ENCODE measurements at places on chromosomes 12 and 14.

DNA sequence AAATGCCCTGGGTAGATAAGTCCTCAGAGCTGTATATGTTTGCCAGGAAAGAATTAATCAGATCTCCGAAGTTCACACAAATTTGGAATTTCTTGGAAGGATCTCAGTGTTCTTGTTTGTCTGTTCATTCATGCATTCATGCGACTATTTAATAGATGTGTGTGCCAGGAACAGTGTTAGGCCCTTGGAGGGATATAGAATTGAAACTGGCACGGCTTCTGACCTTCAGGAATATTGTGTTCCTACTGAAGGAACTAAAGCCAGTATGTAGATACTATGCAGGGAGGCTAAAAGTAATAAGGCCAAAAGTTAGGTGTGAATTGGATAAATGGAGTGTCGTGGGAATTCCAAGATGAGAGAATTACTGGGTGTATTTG lies 166.0 kb upstream of the NOS1 start:
- no peak for DNase-seq

DNA sequence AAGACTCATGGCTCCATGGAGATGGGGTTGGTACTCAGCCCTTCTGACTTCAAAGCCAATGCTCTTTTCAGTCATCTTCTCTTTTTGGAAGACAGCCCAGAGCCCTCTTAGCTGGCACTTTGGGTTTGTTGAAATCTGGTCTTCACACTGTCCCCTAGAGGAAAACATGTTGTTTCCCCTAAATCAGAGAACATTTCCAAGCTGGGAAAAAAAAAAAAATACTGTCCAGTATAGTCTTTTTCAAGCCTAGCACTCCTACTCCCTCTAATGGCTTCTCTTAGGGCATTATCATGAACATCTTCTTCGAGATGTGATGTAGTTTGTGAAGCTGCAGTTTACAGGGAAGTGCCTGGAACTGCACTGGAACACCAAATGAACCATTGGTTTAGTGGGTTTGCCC lies 3.0 kb upstream of the ZC3H14 start:
- no peak for DNase-seq

DNA sequence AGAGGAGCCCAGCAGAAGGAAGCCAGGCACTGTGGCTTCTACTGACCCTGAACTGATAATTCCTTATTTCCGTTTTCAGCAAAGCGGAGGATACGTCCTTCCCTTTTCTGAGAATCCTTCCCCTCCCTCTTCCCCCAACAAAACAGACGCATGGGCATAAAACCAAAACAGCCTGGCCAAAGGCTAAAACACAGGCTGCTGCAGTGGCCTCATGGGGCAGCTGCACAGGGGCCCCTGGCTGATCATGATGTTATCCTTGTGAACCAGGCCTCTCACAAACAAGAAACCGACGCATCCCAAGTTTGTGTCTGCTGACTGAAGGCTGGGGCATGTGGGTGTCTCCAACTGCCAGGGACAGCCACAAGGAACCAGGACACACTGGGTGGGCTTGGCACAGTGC lies 23.4 kb upstream of the STON2 start:
- no peak for DNase-seq

- DNase-seq: no peak
Observed at GRCh38 chr14:104731320-104732294, 7.6 kb downstream of the ADSS1 start.

DNA sequence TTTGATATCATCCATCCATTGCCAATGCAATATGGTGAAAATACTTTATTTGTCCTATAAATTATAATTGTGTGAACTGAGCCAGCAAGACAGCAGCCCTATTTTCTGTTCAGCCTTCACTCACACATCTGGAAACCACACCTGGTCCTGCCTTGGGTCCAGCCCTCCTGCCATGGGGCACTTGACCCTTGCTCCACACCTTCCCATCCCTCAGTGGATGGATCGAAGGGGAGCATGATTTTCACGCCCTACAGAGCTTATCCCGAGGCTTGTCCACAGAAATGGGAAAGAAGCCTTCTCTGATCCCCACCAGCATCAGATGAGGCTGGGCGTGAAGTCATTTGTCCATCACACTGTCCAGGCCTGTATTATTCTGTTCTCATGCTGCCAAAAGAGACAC lies 10.1 kb downstream of the TMEM132D start:
- DNase-seq: no peak

- no peak for DNase-seq
Observed at GRCh38 chr12:68789144-68789878, 18.7 kb upstream of the MDM2 start.

Data from bone marrow (tissue), 2 donors.